ENCODE measurements at places on chromosomes 11 and 22. TPM values are rescaled to one million over a fixed set of nuclear protein-coding genes. Genes with fewer than 3 reads are reported as not detected.

CCT8L2 gene
- total RNA-seq = not detected

SULT4A1 gene
- total RNA-seq = not detected

TRIM77 gene
- total RNA-seq = not detected

IFITM2 gene
- 31.2 TPM for total RNA-seq

APOA4 gene
- not detected for total RNA-seq

DNA sequence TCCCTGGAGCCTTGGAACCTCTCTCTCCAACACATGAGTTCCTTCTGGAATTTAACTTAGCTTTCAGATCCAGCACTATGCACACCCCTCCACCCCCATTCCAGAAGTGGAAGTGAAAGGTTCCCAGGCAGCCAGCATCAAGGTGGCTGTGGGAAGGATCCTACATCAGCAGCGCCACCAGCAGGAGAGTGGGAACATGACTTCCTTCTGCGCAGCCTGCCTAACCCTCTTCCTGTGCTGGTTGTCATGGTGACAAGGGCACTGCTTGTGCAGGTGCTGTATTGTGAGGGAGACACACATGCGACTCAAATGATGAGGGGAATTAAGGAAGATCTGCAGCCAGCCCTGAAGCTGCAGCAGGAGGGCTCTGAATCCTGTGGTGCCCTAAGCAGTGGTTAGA is 904.5 kb upstream of the API5 start:
- peak; percentile 69 for DNase-seq

DNA sequence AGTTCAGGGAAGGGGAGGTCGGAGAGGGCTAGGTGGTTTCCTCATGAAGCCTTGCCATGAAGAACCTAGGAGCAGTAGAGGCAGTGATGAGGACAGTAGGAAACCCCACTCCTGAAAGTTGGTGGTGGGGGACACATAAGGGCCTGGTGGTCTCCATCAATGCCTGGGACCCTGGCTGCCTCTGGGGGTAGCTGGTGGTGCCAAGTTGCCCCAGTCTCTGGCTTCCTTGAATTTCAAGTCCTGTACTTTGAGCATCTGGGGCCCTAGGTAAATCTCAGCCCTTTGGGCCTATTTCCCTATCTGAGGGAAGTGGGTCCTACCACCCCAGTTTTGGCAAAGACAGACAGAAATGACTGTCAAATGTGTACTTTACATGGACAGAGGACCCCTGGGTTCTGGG is 28.1 kb downstream of the AMPD3 start:
- DNase-seq = no peak

DNA sequence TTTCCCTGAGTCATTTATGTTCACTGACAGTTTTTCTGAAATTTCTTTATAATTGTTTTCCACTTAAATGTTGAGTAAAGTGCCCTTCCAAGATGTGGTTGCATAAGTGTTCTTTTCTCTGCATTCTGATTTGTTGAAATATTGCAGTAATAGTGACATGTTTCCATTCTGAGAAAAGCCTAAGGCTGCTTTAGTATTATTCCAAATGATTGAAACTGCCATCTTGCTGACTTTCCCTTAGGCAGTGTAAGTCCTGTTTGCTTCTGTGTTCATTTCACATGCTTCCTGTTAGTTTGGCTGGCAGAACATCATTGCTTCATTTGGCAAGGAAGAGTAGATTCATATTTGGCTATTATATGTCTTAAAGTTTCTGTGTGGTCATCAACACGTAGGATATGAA is 146.5 kb downstream of the ELP4 start:
- DNase-seq = no peak

DNA sequence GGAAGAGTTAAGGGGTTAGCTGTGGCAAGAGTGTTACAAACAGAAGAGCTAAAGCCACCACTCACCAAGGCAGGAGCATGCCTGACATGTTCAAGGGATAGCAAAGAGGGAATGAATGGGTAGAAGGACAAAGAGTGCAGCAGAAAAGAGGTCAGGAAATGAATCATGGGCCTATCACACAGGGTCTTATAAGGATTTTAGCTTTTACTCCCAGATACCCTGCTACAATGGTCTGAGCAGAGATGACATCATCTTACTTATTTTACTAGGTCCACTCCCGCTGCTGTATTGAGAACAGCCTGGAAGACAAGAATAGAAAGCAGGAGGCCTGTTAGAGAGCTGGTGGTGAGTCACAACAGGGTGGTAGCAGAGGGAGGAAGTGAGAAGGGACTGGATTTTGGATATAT is 9.8 kb downstream of the TRAF6 start:
- peak; percentile 82 for DNase-seq

DNA sequence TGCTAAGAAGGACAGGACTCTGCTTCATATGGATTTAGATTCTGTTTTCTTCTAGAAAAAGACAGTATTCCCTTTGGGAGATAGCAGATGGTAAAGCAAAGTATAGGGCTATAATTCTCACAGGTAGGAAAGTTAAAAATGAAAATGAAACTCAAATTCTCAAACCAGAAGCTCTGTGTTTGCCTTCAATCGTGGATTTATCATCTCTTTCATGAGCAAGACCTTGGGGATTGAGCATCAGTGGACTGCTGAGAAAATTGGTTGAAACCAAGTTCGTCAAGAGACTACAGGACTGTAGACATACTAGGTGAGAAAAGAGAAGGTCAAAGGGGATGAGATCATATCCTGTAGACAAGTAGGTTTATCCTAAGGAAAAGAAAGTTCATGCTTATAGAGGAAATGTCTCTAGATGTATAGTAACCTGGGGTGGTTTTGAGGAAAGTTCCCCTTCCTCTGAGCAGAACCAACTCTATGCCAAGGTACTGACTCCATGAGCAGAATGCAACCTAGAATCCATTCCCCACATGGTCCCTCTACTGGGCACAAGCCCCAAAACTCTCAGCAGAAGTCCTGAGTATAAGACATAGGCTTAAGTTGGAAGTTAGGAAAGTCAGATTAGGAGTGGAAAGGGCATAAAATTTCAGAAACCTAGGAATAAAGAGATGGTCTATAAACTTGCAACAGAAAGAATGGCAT is 46.5 kb downstream of the SLC5A12 start:
- no peak for DNase-seq

GRCh38 chr22:33299245-33299956 is 241.2 kb upstream of the SYN3 start:
- no peak for DNase-seq

DNA sequence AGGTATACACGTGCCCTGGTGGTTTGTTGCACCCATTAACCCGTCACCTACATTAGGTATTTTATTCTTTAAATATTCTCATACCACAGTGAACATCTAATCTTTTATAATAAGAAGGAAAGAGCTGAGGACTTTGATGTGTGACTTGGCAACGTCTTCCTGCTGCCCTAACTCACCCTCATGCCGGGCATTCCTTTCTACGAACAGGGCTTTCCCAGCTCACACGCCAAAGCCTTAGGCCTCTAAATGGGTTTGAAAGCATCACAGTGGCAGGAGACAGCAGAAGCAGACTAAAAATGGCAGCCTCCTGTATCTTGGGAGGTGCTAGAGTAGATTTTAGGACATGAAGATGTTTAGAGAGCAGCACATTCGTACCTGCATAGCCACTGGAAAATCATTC is 52.6 kb downstream of the CLTCL1 start:
- DNase-seq = no peak

DNA sequence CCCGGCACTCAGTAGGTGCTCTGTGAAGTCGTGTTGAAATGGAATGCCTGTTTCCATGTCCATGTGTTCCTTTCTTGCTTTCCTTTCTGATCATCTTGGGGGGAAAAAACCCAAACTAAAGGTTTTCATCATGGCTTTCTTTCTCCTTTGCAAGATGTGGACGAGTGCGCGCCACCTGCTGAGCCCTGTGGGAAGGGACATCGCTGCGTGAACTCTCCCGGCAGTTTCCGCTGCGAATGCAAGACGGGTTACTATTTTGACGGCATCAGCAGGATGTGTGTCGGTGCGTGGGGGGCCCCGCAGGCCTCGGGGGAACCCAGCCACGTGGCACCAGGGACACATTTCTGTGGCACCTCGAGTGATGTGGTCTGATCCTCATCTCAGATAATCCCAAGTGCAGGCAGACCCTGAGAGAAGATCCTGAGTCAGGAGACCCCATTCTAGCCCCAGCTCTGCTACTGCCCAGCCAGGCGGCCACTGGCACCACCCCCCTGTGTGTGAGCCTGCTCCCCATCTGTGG is 39.4 kb downstream of the FBLN1 start:
- DNase-seq = no peak

GRCh38 chr22:43636086-43636485 is 176.0 kb downstream of the EFCAB6 start:
- no peak for DNase-seq

GRCh38 chr11:2480874-2481220 is 36.0 kb downstream of the KCNQ1 start:
- DNase-seq = no peak

GRCh38 chr11:3058753-3059664 is 1.8 kb upstream of the CARS1 start:
- DNase-seq = peak; percentile 53

DNA sequence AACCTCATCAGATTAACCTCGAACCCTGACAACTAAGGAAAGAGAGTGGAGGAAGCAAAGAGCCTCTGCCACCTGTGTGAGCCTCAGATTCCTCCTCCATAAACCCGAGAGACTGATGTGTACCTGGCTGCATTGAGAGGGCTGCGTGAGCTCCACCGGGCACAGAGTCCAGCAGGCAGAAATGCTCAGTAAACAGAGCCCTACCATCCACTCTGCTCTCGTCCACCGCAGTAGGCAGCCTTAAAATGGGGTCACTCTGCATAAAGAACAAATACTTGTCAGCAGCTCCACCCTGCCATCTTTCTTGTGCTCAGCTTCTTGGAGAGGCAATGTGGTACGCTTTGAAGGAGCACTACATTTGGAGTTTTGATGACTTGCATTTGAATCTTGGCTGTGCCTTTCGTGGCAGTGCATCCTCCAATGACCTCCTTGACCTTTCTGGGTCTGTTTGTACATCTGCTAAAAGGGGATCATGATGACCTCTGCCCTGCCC is 43.0 kb upstream of the CD5 start:
- DNase-seq = no peak

DNA sequence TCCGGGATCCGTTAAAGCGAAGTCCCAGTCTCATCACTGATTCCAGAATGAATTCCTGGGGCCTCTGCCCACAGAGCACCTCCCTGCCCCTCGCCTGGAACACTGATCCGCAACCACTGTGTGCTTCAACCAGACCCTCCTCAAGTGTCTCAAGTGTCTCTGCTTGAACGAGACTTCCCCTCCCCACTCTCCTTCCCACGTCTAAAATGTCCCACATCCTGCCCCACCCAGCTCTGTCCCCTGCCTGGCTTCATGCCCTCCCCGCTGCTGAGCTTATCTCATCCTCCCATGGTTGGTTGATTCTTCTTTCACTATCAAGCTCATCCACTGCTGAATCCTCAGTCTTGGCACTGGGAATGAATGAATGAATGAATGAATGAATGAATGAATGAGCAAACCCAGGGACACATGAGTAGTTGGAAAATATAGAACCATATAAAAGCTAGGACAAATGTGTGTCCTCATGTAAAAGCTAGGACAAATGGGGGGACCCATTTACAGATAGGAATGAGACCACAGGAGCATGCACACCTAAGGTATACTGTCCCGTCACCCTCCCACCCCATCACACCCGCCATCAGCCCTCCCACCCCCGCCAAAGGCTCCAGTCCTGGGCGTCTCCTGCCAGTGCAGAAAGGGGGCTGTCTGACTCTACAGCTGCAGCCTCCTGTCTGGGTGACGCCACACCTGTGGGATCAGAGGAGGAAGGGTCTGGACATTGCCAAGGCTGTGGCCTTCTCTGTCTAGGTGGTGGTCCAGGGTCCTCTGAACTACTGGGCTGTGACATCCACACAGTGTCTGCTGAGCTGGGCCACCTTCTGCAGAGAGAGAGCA is 71.4 kb upstream of the LINC01488 start:
- DNase-seq = no peak

GRCh38 chr11:106493751-106494150 is 416.3 kb downstream of the AASDHPPT start:
- no peak for DNase-seq

GRCh38 chr11:125069796-125070195 is 6.7 kb downstream of the SLC37A2 start:
- no peak for DNase-seq

GRCh38 chr11:57786436-57786835 is 24.8 kb downstream of the CTNND1 start:
- DNase-seq = no peak

- DNase-seq = no peak
Observed at GRCh38 chr11:126624506-126624905, 269.0 kb downstream of the ST3GAL4 start.

DNA sequence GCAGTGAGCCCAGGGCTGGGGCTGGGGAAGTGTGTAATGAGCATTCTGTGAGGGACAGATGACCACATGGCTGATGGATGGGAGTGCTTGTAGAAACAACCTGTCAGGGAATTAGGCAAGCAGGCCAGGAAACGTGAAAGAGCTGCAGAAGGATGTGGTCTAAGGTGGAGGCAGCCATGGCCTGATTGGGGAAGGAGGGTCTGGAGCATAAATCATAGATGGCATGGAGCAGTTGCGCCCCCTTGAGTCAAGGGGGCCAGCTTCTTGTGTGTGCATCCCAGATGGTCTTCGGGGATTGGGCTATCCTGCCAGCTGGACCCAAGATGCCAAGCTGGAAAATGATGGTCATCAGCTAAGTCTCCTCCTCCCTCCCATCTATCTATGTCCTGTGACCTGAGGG is 119.4 kb upstream of the CLPB start:
- DNase-seq = peak; percentile 37

DNA sequence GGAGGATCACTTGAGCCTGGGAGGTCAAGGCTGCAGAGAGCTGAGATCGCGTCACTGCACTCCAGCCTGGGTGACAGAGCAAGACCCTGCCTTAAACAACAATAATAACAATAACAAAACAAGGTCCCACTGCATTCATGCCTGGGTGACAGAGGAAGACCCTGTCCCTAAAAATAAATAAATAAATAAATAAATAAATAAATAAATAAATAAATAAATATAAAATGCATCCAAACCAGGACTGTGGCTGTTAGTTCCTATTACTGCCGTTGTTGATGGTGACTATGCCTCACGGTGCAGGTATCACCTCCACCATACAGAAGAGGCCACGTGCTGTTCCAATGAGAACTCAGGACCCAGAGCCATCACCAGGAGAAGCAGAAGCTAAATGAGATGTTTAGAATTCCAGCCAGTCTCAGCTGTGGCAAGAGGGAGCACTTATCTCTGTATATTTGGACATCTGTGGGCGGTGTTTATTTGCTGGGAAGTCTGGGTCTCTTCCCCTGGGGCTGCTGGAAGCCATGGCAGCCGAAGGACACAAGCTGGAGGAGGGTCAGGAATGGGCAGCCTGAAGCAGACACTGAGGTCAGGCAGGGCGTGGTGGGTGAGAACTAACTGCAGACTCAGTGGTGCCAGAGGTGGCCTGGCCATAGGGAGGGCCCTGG is 21.6 kb downstream of the C11orf86 start:
- no peak for DNase-seq

GRCh38 chr22:29310863-29311339 is 4.5 kb downstream of the GAS2L1 start:
- peak; percentile 99 for DNase-seq

DNA sequence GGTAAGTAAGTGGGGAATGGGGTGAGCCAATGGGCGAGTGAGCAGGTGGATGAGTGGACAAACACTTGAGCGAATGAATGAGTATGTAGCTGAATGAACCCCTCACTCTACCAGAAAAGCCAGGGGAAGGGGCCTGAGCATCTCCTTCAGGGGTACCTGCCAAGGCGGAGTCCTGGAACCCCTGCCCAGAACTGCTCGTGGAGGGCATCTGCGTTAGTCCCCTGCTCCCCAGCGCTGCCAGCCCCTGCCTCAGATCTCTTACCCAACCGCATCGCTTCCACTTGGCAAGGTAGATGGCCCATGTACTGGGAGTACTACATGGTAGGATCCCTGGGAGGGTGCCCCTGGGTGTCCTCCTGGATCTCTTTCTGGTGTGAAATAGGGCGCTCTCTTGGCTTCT is 7.4 kb upstream of the ANO1 start:
- no peak for DNase-seq

Measured in HT-29 (cell line).